ENCODE measurements at places on chromosomes 6 and 20.

GRCh38 chr6:118124851-118125250, 217.8 kb downstream of the SLC35F1 start:
- no peak for DNase-seq

- peak; percentile 69 for DNase-seq
These were observed 151.2 kb downstream of the ELOVL4 start for GRCh38 chr6:79796197-79796596.

DNA sequence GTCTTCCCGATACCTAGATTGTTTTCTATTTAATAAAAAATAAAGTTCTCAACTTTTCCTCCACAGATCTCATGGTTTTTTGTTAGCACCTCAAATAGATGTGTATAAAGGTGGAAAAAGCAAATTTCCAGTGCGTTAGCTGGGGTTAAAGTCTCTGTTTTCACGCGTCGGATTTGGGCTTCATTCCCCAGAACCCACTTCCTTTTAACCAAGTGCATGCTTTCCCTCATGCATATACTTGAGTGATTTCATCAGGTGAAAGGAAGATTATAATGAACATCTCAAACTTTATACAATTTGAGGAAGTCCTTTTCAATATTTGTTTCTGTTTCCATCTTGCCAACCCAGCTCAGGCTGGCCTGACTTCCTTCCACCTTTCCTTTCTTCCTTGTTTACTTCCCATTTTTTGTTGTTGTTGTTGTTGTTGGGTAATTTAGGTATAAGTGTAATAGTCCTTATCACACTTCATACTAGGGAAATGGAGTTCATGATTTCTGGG, 43.9 kb upstream of the GGTLC1 start:
- no peak for DNase-seq

DNA sequence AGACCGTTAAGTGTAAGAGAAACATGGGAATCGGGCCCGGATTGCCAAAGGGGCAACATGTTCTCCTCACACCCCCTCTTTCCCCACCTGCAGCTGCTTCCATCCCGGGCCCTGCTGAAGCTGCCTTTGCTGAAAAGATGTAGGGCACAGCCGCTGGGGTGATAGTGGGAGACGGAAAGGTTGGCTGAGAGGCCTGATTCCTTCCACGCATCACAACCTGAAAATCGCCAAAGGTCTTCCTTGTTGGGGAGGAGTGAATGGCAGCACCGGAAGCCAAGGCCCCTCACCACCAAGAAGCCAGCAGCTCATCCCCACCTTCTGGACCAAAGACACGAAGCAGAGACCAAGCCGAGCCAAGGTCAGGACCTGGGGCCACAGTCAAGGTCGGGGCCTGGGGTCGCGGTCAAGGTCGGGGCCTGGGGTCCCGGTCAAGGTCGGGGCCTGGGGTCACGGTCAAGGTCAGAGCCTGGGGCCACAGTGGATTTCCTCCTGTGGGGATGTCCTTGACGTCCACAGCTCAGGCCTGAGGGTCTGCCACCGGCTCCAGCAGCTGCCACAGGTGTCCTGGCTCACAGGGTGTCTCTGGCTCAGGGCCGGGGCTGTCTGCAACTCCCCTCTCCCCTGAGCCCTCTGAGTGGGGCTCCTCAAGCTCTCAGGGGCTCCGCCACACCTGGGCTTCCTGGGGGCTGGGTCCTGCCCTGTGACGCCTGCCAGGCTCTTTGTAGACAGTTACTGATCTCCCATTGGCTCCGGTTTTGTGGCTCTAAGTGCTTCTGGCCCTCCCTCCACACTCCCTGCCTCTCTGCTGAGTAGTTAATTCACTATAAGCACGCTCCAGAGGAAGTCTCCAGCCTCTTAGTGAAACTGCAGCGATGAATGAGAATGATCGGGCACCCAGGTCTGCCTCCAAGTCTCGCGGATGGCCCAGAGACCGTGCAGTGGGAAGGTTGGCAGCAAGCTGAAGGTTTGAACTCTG, 5.5 kb upstream of the CHRNA4 start:
- no peak for DNase-seq

- DNase-seq, result no peak
These were observed 165.8 kb downstream of the KIF16B start for GRCh38 chr20:16407251-16408067.

- DNase-seq, result peak; percentile 58
These were observed 57.1 kb upstream of the GATA5 start for GRCh38 chr20:62532921-62533320.

DNA sequence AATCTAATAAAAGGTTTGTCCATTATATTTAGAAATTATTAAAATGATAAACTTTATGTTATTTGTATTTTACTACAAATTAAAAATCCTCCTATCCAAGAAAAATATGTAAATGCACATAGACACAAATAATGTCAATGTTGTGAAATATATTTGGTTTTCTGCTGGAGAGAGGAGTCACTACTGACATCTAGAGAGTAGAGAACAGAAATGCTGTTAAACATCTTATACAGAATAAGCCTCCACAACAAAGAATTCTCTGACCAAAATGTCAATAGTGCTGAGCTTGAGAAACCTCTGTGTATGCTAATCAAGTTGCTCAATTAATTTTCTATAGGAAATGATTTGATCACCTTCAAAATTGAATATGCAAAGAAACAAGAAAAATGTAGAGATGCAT, 12.4 kb downstream of the HTR1B start:
- DNase-seq, result peak; percentile 26

DNA sequence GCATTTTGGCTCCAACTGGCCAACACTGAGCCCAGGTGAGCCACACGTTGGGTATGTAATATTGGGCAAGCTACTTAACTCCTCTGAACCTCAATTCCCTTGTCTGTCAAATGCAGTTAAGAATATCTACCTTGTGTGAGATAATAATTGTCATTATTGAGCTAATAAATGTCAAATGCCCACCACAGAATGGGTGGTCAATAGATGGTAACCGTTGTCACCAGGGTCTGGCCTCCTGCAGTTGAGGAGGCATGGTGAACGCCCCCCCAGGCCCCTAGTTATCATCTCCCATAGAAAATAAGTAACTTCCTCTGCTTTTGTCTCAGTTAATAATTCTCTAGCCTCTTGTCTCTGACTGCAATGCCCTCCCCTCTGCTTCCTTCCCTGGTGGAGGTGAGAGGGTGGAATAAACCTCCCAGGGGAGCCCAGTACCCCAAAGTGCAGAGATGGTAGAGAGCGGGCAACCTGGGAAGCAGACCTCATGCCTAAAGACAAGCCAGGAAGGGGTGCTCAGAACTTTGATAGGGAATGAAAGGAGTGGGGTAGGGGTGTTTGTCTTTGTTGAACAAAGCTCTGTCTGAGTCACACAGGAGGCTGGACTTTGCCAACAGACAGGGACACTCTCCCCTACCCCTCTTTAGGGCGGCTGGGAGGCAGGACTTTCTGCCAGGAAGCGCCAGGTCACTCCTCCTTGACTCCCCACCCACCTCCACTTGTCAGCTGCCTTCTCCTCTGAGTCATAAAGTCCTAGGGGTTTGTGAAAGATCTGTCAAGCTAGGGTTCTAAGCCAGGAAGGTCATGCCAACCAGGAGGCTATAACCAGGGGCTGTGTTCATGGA, 1.3 kb upstream of the UNC5CL start:
- DNase-seq, result peak; percentile 72

DNA sequence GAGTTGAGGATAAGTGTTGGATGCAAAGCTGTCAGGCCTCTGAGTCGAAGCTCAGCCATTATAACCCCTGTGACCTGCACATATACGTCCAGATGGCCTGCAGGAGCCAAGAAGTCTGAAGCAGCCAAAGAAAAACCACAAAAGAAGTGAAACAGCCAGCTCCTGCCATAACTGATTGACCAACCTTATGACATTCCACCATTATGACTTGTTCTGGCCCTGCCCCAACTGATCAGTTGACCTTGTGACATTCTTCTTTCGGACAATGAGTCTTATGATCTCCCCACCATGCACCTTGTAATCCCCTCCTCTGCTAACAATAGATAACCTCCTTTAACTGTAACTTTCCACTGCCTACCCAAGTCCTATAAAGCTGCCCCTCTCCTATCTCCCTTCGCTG, 133.7 kb upstream of the AGPAT4 start:
- no peak for DNase-seq

DNA sequence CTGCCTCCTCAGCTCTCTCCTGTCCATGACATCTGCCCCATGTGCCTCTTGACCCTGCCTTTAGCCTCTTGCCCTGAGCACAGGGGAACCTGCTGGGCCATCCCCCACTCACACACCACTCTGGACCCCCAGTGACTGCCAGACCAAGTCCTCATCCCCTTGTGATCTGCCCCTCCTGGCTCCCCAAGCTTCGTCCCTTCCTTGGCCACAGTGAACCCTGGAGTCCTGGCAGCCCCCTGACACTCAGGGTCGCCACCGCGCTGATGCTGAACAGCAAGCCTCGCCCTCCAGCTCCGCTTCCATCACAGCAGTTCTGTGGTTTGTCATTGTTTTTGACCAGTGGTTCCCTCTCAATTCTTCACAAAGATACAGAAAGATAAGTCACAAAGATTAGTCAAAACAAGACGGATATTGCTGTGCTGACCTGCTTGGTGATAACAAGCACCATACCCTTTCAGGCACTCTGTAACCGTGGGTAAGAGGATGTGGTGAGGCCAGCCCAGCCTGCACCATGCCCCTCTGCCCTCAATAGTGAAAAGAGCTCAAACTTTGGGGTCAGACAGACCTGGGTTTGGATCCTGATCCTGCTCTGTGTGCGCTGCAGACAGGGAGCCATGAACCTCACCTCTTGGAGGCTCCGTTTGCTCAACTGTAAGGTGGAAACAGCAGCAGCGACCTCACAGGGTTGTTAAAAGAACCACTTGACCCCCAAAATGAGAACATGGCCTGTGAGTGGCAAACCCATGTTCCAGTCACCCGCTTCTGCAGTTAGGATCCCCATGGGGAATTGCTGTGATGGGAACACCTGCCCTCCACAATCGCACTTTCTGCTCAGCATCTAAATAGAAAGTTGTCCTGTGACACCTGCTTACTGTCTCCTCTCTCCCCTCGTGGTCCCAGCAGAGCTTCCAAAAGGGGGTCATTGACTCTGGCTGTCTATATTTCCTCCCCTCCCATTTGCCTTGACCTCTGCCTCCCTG, 114.5 kb downstream of the TOX2 start:
- peak; percentile 51 for DNase-seq

DNA sequence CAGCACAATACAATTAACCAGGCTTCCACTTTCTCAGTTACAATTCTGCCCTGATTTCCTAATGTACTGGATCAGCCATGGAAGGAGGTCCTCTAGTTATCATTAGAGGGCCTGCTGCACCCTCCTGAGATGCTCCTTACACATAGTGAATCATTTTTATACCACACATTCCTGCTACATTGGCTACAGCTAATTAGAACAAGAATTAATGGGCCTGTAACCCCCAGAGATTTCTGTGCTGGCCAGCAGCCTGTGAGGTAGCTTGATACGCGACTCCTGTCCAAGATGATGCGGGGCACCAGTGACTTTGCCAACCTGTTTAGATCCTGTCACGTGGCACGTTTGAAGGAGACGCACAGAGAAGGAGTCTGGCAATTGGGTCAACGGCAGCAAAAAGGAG, 422.8 kb downstream of the EPM2A start:
- DNase-seq, result no peak

DNA sequence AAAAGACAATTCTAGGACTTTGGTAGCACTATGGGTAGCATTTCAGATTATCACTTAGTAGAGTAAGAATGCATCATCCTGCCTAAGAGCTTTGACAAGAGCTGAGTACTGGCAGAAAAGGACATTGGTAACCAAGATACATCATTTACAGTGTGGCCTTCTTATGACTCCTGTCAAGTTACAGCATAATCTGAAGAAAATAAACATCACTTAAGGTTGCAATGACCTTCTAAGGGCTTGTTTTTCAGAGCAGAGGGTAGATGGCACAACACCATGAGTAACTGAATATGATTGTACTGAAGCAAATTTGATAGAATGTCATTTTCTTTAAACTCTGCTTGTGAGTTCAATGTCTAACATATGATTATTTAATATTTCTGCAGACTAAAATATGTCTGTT, 822.6 kb downstream of the TBC1D32 start:
- DNase-seq, result no peak

GRCh38 chr6:1312203-1312472, 240 bp downstream of the FOXQ1 start:
- no peak for DNase-seq

DNA sequence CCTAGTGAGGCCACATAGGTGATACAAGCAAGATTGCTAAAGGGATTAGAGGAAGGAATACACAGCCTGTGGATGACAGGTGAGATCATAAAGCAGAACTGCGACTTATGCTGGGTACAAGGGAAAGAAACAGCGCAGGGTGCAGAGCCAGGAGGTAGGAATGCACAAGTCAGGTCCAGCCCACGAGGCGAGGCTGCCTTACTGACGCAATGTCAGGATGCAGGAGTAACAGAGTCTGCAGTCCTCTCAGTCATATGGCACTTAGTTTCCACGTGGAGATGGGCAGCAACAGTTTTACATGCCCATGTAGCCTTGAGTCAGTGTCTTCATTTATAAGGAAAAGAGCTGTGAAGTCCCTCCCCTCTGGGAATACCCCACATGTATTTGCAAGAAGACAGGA, 210.9 kb downstream of the SYNE1 start:
- DNase-seq, result no peak

DNA sequence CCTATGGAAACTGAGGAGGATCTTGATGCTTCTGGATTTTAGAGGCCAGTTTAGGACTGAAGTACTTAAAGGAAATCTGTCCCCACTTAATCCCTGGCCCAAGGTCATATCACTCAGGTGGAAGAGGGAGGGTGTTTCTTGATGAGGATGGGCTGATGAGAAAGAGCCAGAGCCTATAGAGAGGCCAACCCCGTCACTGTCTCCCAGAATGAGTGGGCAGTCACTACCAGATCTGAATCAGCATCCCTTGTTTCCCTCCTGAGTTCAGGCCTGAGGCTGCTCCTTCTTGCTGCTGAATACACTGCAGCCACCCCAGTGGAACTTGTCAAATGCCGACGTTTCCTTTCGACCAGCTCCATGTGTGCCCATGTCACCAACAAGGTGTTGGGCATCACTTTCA, 14.8 kb downstream of the ARMC12 start:
- DNase-seq, result no peak

DNA sequence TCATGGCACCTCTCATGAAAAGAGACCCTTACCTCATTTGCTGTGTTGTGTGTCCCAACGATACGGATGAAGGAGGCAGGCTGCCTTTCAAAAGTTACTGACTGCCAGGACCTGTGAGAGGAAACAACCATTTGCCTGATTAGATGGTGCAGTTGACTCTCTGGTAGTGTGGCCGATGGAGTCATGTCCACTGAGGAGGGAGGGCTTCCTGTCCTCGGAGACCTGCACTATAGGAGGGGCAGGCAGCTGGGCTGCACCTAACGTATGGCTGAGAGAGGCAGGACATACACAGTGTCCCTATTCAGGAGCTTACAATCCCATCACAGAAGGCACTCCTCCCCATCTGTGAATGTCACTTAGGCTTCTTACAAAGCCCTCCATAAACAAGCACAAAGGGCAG, 373.0 kb downstream of the ZFAND3 start:
- no peak for DNase-seq

DNA sequence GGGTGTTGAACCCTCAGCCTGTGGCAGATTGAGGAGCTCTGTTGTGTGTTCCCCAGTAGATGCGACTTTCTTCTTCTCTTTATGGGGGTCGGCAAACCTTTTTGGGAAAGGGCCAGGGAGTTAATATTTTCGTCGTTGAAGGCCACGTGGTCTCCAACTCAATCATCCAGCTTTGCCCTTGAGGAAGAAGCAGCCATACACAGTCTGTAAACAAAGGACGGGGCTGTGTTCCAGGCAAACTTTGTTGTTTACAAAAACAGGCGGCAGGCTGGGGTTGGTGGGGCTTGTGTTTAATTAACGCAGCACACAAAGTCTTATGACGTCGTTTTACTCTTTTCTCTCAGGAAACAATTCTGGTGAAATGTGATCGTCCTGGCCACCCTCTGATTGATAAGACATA, 20.2 kb downstream of the KIF25 start:
- no peak for DNase-seq

All from hematopoietic multipotent progenitor cell treated with erythropoietin and hydrocortisone succinate and interleukin-3 and kit ligand, for 6 days (in vitro differentiated cells).